GM03348 (cell line): ENCODE measurements at places on chromosomes 1 and 21.

DNA sequence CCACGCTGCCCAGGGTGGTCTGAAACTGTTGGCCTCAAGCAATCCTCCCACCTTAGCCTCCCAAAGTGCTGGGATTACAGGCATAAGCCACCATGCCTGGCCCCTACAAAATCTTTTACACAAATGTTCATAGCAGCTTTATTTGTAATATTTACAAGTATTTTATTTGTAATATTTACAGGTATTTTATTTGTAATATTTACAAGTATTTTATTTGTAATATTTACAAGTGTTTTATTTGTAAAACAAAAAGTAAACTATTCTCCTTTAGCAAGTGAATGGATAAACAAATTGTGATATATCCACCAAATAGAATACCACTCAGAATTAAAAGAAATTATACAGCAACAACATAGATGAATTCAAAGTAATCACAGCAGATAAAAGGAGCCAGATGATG is 11.4 kb upstream of the FNBP1L start:
- no peak for DNase-seq

DNA sequence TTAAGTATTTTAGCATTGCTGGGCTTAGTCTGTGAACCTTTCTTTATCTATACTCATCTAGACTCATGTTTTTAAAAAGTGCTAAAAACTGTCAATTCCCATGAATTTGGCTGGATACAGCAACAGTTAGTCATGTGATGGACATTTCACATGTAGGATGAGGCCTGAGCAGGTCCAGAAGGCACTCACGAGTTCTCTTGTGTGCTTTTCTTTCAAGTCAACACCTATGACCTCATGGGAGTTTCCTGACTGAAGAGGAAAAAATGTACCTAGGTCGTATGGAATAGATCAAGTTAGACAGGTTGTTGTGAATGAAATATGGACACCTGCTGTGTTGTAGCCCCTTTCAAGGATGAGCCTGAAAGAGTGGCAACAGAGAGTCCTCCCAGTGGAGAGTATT is 394.2 kb downstream of the DUSP10 start:
- DNase-seq, result no peak

- peak; percentile 38 for DNase-seq
Observed at GRCh38 chr1:23122023-23122748, 46.5 kb downstream of the LUZP1 start.

GRCh38 chr1:47189844-47190508 is at the start of gene PDZK1IP1:
TSS of gene PDZK1IP1 (minus strand) at chr1:47190036. CDS start at chr1:47189932, 104 bp downstream.
- peak; percentile 92 for DNase-seq

DNA sequence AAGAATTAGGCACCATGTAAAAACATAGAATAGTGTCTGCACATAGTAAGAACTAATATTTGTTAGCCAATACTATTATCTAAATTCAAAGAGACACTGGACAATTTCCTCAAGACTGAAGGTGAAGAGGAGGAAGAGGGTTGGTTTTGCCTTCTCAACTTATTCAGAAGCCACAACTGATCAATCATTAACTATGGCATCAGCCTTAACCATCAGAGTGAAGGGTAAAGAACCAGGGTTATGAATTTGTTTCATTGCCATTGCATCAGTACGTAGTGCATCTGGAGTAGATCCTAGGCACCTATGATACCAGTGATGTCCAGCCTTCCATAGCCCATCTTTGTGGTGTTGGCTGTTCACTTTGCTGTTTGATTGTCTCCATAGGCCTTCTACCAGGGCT is 421.7 kb upstream of the DEPDC1 start:
- DNase-seq, result no peak

DNA sequence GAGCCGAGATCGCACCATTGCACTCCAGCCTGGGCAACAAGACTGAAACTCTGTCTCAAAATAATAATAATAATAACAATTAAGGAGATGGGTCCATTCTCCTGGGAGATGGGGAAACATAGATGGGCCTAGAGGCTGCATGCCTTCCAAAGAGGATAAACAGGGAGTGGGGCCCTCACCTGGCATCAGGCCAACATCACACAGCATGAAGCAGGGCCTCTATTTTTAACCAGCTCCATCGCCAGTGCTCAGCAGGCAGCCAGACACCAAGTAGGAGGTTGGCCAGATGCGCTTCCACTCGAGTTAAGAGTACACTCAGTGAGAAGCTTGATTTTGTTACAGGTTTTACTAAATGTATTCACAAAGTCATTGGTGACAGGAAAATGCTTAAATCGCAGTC is 352.0 kb downstream of the RRAGC start:
- DNase-seq, result no peak

DNA sequence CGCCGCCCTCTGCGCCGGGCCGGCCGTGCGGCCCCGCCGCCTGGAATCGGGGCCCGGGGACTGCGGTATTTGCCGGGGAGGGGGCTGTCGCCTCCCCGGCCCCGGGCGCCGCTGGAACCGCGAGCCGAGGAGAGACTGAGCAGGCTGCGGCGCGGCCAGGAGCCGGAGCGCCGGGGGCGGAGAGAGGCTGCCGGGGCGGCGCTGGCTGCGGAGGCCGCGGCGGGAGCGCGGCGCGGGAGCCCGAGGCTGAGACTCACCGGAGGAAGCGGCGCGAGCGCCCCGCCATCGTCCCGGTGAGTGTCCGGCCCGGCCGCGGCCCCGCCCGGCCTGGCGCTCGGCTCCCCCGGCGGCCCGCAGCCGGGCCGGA is 746 bp downstream of the DYRK1A start:
- no peak for DNase-seq

DNA sequence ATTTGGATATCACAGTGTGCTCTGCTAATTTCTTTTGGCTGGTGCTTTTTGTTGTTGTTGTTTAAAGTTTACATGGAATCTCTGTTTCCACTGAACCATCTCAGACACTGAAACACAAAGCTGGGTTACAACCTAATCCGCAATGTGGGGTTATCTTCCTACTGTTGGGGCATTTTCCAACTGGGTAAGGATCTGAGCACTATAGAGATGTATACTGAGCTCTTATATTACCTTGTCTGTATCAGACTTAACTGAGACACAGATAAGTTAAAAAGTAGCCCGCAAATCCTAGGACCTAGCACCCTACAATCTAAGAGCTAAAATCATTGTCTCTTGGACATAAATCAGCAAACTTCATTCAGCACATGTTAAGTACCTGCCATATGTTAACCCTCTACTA is 169.2 kb downstream of the LTN1 start:
- no peak for DNase-seq

GRCh38 chr1:64050601-64051000 is 152.8 kb upstream of the UBE2U start:
- peak; percentile 16 for DNase-seq

- DNase-seq, result no peak
Observed at GRCh38 chr1:201255479-201256362, 27.6 kb upstream of the PKP1 start.

GRCh38 chr1:19313636-19313959 is 1.5 kb downstream of the SLC66A1 start:
- no peak for DNase-seq

GRCh38 chr1:165138960-165139359 is 217.6 kb downstream of the LMX1A start:
- no peak for DNase-seq

DNA sequence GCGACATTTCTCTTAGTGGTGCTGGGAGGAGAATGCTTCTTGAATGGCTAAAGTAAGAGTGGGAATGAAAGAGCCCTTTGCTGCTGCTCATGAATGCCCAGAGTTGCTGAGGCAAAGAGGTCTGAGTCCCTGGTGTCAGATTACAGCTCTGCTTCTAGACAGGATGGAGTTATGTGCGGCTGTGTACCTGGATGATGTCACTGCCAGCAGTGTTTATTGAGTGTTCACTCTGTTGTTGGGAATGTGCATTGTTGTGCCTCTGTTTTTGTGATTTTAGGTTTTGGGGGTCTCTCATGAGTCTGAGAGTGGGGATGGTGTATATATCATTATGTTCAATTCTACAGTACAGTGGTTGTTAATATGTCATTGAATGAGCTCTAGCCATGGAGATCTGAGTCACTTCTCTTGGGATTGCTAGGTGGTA is 2.7 kb downstream of the CDC14A start:
- DNase-seq, result no peak

DNA sequence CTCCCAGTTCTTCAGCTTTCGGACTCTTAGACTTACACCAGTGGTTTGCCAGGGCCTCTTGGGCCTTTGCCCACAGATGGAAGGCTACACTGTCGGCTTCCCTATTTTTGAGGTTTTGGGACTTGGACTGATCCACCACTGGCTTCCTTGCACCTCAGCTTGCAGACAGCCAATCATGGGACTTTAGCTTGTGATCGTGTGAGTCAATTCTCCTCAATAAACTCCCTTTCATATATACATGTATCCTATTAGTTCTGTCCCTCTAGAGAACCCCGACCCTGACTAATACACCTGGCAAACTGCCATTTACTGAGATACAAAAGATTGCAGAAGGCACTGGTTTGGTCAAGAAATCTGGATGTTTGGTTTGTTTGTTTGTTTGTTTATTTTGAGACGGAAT is 6.4 kb upstream of the RAB4A start:
- no peak for DNase-seq

GRCh38 chr1:94554580-94554979 is 13.0 kb upstream of the F3 start:
- no peak for DNase-seq

- DNase-seq, result no peak
Observed at GRCh38 chr1:228345201-228345930, 61.3 kb downstream of the TRIM11 start.

- no peak for DNase-seq
Observed at GRCh38 chr1:164675342-164675904, 116.4 kb downstream of the PBX1 start.

- no peak for DNase-seq
Observed at GRCh38 chr21:41973861-41974751, 20.3 kb upstream of the C2CD2 start.

- peak; percentile 52 for DNase-seq
Observed at GRCh38 chr1:41626616-41627375, 142.3 kb upstream of the EDN2 start.

- DNase-seq, result no peak
Observed at GRCh38 chr1:195806060-195806459, 802.2 kb downstream of the KCNT2 start.

- DNase-seq, result no peak
Observed at GRCh38 chr1:109948285-109948630, 36.3 kb upstream of the AHCYL1 start.

- DNase-seq, result no peak
Observed at GRCh38 chr1:113178522-113178921, 105.5 kb downstream of the LRIG2 start.

GRCh38 chr1:246602194-246602593 is 35.9 kb downstream of the CNST start:
- no peak for DNase-seq

DNA sequence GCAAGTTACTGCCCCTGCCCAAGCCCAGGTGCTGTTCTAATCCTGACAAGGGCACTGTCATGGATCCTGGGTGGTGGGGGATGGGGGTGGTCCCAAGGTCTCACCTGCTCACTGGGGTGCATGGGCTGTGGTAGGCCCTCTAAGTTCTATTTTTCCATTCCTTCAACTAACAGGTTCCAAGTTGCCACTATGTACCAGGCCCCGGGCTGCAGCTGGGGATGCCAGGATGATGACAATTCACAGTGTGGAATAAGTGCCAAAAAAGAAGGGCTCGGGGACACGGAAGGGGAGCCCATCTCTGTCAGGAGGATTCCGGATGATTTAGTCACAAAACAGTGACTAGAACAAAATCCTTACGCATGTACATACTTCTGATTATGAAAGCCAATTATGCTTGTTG is 76.0 kb downstream of the STUM start:
- peak; percentile 45 for DNase-seq

- peak; percentile 60 for DNase-seq
Observed at GRCh38 chr1:241834733-241835377, 13.1 kb upstream of the EXO1 start.

DNA sequence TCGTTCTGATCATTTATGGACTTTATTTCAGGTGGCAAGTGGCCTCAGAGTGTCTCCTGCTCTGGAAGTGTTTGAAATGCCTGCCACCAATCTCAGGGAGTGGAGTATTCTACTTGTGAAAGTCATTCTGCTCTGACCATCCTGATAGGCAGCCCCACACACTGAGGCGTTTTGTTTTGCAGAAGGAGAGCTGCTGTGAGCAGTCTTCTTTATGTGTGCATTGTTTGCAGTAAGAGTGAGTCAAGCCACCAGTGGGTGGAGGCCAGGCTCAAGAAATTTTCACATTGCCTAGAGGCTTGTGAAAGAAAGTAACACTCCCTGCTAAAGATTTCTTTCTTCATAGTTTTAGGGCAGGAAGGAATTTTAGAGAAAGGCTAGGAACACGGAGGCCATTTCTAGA is 204.4 kb downstream of the SLC35F3 start:
- DNase-seq, result no peak

GRCh38 chr21:45388011-45388521 is 16.9 kb upstream of the COL18A1 start:
- DNase-seq, result no peak

DNA sequence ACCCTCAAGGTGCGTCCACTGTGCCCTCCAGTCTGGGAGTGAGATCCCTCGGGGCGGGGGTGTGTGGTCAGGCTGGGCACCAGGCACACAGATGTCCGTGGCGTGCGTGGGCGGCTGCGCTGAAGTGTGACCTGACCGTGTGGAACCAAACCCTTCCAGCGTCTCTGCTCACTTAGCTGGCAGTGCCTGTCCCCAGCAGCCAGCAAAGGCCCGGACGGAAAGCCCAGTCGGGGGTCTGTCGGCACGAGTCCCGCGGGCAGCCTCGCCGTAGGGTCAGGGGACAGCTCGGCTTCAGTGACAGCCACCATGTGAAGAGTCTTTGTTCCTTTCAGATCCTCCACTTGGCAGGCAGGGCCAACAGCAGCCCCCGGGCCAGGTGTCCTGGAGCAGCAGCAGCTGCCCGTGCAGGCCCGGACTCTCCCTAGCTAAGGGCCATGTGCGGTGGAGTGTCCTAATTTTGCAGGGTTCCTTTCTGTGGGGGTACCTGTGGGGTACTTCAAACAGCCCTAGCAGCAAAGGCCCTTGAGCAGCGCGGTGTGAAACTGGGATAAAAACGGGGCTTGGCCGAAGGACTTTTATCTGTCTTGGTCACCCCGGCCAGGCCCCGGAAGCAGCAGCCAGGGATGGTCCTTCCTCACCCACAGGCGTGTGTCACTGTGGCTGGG is 11.6 kb downstream of the TTLL10 start:
- no peak for DNase-seq

DNA sequence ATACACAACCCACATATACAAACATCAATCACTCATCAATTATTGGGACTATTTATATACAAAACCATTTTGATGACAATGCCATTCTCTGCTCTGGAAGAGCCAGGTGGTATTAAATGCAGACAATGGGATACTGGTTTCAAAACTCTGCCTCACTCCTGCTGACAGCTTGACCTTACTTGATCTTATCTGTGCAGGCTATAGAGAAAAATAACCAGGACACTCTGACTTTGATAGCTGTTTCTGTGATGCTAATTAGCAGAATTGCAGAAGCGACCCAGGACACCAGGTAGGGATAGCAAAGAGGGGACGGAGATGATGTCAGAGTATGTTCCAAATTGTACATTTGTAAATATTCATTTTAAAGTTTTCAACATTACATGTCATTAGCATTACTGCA is 89.5 kb downstream of the OLFM3 start:
- DNase-seq, result no peak

GRCh38 chr1:29145739-29146437 is 22.2 kb upstream of the TMEM200B start:
- DNase-seq, result peak; percentile 74

GRCh38 chr1:2303016-2303775 is 75.1 kb downstream of the SKI start:
- no peak for DNase-seq

- no peak for DNase-seq
Observed at GRCh38 chr1:65063025-65063424, 85.0 kb upstream of the AK4 start.
